ENCODE measurements at places on chromosomes 6 and 20.

DNA sequence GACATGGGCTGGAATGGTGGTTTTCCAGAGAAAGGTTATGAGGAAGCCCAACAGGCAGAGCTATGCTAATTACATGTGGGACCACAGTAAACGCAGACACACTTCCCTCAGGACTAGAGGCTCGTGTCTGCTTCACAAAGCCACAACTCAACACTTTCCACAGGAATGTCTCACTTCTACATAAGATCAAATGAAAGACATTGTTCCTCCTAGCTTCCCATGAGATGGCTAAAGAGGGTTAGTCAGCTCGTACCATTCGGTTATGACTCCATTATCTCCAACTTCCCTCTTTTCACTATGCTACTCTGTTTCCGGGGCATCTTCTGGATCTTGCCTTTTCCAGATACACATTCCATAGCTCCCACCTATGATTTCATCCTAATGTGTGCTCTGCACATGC lies 29.1 kb upstream of the ZC3H12D start:
- no peak for DNase-seq

DNA sequence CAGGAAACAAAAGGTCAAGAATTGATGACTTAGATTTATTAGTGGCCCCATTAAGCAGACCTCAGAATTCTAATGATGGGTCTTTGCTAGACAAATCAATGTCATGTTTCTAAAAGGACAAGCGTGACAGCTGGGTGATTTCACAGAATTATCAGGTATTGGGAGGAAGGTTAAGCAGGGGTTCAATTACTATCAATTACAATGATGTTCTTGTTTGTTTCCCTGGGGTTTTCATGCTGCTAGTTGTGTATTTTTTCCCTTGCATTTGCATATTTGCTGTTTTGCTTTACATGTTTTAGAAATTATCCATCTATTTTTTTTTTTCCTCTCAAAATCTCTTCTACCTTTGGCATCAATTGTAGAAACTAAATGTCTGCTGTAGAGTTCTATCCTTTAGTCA lies 27.9 kb downstream of the GNAS start:
- no peak for DNase-seq

GRCh38 chr20:58010186-58010585 lies 218.3 kb downstream of the ANKRD60 start:
- no peak for DNase-seq

DNA sequence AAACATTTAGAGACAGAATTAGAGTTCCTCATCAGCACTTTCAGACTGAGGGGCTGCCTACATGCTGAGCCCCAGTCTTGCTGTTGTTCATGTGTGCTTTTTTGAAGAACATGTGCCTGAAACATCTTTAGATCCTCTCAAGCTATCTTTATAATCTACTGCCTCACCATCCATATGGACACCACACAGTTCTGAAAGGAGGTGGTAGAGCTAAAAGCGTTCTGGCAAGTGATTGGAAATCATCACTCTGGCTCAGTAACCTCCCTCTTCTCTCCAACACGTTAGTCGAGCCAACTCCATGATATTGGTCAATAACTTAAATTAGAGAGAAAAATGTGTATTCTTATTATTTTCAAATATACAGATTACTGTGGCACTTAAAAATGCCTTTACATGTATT lies 40.6 kb downstream of the CLVS2 start:
- DNase-seq: no peak

DNA sequence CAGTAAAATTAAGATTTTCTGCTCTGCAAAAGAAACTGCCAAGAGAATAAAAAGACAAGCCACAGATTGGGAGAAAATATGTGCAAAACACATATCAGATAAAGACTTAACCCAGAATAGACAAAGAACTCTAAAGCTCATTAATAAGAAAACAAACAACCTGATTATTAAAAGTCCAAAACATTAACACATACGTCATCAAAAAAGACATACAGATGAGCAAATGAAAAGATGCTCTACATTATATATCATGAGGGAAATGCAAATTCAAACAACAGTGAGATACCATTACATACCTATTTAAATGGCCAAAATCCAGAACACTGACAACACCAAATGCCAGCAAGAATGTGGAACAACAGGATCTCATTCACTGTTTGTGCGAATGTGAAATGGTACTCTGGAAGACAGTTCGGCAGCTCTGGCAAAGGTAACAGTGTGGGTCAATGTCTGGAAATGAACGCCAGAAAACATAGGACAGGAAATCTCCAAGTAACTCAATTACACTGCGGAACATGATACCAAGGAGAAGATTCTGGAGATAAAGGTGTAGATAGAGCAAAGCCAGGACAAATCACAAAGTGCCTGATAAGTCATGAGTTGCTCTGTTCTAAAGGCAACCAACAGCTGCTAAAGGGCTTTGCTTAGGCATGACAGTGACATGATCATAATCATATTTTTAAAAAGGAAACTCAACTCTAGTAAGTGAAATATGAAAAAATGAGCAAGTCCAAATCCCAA lies 96.8 kb downstream of the PDE10A start:
- no peak for DNase-seq

GRCh38 chr6:26232940-26233648 lies 131.9 kb upstream of the BTN3A2 start:
- no peak for DNase-seq

GRCh38 chr6:46377209-46377608 lies 114.0 kb downstream of the RCAN2 start:
- DNase-seq: no peak

DNA sequence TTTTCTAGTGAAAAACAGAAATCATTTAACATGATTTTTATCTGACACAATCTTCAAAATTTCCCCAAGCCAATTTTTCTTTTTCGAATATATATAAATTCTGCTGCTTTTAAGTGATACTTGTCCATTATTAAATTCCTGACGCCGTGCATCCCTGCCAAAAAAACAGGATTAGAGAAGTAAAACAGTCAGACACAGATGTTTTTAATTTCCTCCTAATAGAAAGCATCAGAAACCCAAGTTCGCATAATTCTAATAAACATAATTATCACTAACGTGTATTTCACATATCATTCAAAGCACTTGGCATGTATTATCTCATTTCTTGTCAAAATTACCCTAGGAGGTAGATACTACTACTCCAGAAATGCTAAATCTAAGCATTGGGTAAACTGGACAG lies 179.5 kb downstream of the ZFP64 start:
- DNase-seq: no peak

DNA sequence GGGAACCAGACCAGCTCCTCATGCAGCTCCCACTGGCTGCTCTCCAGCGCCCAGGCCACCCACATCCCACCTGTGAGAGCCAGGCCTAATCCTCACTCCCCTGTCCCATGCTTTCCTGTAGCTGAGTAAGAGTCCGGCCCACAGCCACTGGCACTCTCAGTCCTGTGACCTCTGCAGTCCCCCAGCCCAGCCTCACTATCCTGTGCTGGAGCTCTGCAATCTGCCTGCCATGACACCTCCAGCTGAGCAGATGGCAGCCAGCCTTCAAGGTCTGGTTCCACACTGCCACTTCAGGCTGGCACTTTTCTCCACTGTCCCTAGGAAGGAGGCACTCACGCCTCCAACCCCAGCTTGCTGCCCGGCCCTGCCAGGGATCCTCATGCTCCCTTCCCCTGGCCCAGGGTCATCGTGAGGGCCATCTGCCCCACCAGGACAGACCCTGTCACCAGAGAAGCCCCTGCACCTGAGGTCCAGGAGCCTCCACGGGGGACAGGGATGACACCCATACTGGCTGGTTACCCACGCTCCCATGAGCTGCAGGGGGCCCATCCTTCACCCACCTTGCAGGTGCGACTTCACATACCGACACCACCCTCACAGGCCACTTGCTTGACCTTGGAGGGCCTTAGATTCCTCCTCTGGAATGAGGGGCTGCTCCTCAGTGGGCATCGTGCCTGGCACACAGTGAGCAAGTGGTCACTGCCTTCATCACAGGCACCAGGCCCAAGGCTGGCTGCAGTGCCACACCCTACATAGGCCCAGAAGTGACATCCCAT lies 100.1 kb downstream of the ASXL1 start:
- no peak for DNase-seq

DNA sequence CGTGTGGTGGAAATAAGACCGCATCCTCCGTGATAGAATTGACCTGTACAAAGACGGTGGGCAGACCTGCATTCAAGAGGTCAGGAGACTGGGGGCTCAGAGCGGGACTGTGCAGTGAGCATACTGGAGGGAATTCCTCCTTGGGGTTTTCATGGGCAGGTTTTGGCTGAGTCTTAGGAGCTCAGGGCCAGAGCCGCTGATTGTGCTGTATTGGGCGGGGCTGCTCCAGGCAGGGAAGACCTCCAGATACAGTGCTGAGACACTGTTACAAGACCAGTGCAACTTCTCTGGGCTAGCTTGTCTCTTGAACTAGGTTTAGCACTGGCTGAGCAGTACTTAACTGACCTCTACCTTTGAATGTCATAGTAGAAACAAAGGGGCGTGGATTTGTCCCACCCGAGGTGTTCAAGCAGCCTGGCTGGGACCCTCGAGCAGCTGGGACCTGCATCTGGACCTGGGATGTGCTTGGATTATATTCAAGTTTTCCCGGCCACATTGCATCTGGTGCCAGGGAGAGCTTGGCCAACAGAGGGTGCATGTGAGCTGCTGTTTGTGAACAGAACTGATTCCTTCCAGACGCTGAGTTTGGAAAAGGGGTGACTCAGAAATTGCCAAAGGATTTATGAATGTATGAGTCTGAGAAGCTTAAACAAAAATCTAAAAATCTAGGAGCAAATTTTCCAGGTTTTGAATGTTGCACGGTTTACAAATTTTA lies 33.4 kb upstream of the SLC22A1 start:
- peak; percentile 33 for DNase-seq

DNA sequence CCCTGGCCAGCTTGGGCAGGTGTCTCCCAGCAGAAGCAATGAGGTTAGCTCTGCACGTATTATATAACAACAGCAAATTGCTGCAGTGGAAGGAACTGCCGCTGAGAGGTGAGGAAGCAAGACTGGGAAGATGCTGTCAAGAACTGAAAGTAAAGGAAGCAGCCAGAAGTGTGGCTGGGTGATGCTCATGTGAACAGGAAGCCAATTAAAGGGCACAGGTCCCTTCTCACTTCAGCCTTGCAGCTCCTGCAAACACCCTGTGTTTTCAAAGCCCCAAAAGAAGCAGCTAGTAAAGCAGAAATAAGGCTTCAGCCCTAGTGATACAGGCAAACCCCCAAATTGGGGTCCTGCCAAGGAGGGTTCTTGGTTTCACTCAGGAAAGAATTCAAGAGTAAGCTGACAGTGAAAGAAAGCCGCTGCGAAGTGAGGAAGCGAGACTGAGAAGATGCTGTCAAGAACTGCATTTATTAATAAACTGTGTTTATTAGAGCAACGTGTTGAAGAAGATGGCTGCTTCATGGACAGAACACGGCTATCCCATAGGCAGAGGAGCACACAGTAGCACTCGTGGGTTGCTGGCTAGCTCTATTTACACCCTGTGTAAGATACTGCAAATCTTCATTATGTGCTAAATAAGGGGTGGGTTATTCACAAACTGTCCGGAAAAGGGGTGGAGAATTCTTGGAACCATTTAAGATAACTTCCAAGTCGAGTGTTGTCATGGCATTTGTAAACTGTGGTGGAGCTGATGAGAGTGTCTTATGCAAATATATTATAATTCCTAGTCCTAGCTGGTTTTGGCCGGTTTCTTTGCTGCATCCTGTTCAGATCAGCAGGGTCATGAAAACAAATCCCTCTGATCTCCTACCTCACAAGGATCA lies 152.2 kb downstream of the LINC00237 start:
- no peak for DNase-seq

DNA sequence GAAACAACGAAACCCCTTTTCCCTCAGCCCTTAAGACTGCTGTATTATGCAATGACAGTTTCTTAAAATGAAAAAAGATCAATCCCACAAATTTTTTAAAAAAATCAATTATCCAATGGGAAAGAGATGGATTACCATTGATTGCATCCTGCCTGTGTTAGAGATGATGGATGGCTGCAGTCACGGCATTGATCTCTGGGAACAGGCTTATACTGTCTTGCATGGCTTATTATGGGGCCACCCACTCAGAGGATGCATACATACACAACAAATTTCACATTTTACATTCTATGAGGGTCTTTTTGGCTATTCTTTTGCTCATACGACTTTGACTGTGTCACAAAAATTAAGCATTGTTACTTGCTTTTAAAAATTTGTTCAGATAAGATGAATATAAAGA lies 724.3 kb downstream of the HDGFL1 start:
- no peak for DNase-seq

GRCh38 chr6:107132330-107132954 lies 17.1 kb upstream of the BEND3 start:
- peak; percentile 46 for DNase-seq

GRCh38 chr6:31979238-31979898 lies 2.5 kb upstream of the C4A start:
- DNase-seq: no peak

DNA sequence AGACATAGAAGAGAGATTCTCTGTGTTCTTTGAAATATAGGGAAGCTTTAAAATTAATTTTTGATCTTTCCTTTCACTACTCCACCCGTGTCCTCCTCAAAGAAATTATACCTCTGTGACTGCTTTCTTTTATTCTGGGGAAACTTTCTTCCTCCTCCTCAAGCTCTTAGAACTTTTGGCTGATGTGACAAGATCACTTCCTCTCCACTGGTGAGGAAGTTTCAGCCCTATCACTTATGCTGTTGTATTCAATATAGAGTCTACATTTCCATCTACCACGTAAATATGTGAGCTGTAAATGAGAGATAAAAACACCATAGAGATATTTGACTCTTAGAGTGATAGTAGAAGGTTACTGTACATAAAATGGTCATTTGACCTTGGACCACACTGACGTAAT lies 141.9 kb upstream of the SASH1 start:
- DNase-seq: no peak

GRCh38 chr20:9583151-9583550 lies 68.8 kb downstream of the LAMP5 start:
- no peak for DNase-seq
